GM23248 (cell line): ENCODE measurements at places on chromosomes 16 and 17. TPM values are rescaled to one million over a fixed set of nuclear protein-coding genes. Genes with fewer than 3 reads are reported as not detected.
A peak's percentile ranks its signal among the peaks of the same experiment; 100 is the strongest.

The TANC2 gene
- 14.2 and 16.1 TPM in 2 replicates for total RNA-seq

The KRT27 gene
- total RNA-seq: not detected in 2 replicates

The C17orf113 gene
- 0.13 TPM in 1 of 2 replicates, not detected in the other for total RNA-seq

The TAT gene
- not detected in 2 replicates for total RNA-seq

The SPNS1 gene
- total RNA-seq: 44.3 and 48.4 TPM in 2 replicates

The LGALS9B gene
- total RNA-seq: not detected in 2 replicates

The TPSD1 gene
- not detected in 2 replicates for total RNA-seq

The ALDH3A1 gene
- total RNA-seq: 1.2 and 22.1 TPM in 2 replicates

The KRTAP3-1 gene
- total RNA-seq: not detected in 2 replicates

DNA sequence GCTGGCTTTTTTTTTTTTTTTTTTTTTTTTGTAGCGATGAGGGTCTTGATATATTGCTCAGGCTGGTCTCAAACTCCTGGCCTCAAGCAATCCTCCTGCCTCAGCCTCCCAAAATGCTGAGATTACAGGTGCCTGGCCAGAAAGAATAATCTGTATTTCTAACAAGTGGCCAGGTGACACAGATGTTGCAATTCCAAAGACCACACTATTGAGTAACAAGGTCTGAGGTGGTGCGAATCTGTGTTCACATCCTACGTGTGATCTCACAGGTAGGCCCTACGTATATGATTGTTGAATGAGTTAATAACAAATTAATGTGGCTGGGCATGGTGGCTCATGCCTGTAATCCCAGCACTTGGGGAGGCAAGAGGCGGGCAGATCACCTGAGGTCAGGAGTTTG lies 33.3 kb downstream of the OTOA start:
- no peak for DNase-seq

GRCh38 chr17:40697297-40697696 lies 6.3 kb downstream of the KRT24 start:
- no peak for DNase-seq

GRCh38 chr16:85300406-85300968 lies 188.2 kb upstream of the CIBAR2 start:
- no peak for DNase-seq

DNA sequence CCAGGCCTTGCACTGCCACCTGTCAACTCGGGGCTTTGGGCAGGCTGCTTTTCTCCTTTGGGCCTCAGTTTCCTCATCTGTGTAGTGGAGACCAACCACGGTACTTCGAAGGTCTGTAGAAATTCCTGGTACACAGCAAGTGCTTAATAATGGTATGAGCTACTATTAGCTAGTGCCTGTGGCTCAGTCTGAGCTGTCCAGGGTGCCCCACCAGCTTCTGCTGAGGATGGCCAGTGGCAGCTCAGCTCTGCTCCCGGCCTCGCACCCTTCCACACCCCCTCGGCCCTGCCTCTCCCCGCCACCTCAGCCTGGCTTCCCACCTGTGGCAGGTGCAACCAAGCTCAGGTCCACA lies 26.2 kb upstream of the PLCG2 start:
- no peak for DNase-seq

- DNase-seq: no peak
Measured at GRCh38 chr16:25494292-25494691, 197.5 kb upstream of the HS3ST4 start.

DNA sequence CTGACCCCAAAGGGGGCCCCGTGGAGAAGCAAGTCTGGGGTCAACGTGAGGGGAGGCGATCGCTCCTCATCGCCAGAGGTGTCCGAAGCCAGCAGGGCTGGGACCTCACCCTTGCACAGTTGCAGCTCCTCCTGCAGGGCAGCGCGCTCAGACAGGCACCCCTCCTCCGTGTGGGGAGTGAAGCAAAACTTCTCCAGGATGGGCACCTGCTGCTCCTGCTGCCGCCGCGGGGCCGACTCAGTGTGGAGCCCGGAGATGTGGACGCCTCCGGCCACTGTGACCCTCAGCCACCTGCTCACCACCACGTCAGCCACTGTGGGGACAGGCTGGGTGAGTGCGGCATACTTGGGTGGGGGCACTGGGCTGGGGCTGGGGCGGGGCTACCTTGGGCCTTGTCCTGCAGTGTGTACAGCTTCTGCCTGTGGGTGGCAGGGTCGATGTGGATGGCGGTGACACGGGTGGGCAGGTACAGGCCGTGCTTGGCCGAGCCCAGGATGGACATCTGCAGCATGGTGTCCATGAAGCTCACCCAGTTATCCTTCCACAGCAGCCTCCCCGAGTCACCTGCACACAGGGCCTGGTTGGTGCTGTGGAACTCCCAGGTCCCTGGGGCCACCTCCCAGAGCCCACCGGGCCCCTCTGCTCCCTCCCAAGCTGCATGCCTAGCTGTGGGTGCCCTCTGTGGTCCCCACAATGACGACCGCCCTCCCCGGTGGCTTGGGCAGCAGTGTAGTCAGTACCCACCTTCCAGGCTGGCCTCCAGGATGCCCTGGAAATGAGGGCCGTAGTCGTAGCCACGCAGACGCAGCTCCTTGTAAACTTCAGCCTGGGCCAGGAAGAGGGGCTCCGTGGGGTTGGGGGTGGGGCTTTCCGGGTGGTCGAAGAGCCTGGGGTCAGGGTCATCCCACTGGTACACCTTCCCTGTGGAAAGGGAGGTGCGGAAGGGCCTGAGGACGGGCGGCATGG lies 10.8 kb downstream of the FASN start:
- no peak for DNase-seq

- DNase-seq: no peak
Measured at GRCh38 chr17:17749025-17749772, 67.9 kb downstream of the RAI1 start.

DNA sequence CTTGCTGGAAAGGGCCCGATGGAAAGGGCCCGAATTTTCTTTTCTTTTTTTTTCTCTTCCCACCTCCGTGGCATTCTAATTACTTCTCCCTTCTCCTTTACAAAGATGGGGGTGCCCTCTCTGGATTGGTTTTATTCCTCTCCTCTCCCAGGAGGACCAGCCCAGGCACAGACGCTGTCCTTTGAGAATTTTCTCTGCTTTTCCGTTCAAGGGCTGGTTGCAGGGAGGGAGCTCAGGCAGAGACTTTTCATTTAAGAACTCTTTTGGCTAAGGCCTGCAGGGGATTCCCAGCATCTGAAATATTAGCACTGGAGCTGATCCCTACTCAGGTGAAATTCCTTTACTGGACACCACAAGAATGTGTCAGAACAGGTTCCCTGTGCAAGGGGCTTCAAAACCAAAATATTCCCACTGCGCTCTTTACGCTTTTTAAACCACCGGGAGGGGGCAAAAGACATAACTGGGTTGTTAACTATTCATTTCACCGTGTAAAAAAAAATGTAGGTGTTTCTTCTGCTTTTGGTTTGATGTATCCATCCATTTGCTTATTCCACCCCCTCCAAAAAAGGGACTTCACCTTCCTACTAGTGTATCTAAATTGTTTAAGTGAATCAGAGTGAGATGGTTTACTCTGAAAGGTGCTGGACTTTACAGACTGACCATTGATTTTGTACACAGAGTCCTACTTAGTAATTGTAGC lies 1.4 kb downstream of the NFAT5 start:
- peak; percentile 58 for DNase-seq

- peak; percentile 71 for DNase-seq
Measured at GRCh38 chr17:1241929-1242328, 28.3 kb upstream of the BHLHA9 start.

GRCh38 chr17:76277300-76278267 lies 12.4 kb downstream of the UBALD2 start:
- no peak for DNase-seq

GRCh38 chr16:259814-260253 lies 15.9 kb downstream of the RGS11 start:
- DNase-seq: no peak

GRCh38 chr17:63564562-63564961 lies 14.3 kb downstream of the DCAF7 start:
- no peak for DNase-seq

- DNase-seq: no peak
Measured at GRCh38 chr17:55200904-55201303, 63.9 kb upstream of the HLF start.

DNA sequence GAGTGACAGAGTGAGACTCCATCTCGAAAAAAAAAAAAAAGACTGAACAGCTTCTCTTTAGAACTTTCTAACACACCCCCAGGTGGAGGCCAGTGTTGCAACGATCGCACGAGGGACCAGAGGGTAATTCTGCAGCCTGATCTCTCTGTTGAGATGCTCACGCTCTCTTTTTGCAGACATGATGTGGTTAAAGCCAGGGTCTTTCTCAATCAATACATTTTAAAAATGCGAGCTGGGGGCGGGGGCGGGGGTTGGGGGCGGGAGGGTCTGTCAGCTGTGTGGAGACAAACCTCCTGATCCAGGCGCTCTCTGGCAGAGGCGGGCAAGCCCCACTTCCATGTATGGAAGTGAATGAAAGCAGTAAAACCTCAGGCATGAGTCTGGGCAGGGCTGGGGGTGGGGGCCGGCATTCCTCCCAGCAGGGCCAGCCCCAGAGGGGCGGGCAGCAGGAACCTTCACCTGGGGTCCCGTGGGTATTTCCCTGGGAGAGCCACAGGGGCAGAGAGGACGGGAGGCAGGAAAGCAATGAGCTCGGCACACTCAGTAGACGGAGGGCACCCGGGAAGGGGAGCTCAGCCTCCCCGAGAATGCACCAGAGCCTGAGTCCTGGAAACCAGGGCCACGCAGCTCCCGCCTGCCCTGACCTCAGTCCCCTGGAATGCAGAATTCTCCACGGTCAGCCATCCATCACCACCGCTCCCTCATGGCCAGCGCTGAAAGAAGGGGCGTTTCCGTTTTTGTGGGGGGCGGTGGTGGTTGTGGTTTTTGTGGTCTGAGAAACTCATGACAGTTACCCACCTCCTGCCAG lies 28.0 kb downstream of the NXN start:
- peak; percentile 77 for DNase-seq

DNA sequence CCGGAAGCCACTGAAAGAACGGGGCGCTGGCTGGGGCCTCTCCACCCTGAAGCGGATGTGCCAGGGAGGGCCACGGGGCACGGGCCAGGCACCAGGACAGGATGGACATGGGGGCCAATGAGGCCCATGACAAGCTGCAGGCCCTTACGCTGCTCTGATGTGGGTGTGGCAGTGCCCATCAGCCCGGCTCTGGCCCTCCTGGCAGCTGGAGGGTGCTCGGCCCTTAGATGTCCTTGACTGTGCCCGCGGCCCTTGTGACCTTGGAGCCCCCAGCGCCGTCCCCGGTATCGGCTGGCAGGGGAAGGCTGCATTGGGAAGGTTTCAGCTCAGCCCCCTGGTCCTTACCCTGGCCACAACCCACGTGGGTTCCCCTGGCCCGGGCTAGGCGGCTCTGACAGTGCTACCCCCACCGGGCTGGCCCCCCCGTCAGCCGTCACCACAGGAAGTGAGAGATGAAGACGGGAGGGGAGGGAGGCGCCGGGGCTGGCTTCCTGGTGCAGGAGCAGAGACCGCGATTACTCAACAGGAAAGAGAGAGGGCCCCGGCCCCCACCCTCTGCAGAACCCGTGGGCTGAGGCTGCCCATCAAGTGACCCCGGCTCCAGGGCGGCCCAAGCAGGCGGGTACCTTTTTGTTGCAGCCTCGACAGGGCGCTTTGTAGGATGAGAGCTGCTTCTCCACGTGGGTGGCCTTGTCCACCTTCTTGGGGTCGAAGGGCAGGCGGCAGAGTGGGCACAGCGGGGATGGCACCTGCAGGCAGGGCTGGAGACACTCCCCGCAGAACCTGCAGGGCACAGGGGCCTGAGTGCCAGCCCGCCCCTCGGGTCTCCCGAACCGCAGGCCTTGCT lies 5.3 kb downstream of the RNF166 start:
- peak; percentile 73 for DNase-seq

- DNase-seq: no peak
Measured at GRCh38 chr16:88415713-88416323, 33.1 kb downstream of the ZNF469 start.

GRCh38 chr17:65139101-65139764 lies 2.1 kb downstream of the RGS9 start:
- DNase-seq: no peak

- DNase-seq: no peak
Measured at GRCh38 chr17:76833034-76833644, 35.1 kb upstream of the MGAT5B start.
